Stimulated activated CD8-positive, alpha-beta memory T cell treated with anti-CD3 and anti-CD28 coated beads, Interleukin-15, amount 100 ng/mL, for 24 hours (primary cell): ENCODE measurements at places on chromosomes 3 and 15.

- DNase-seq, result no peak
These were observed 59.8 kb downstream of the PDIA5 start for GRCh38 chr3:123126653-123127052.

- DNase-seq, result no peak
These were observed 17.3 kb upstream of the USP50 start for GRCh38 chr15:50563756-50564155.

- no peak for DNase-seq
These were observed 84.9 kb downstream of the WWTR1 start for GRCh38 chr3:149572796-149573414.

DNA sequence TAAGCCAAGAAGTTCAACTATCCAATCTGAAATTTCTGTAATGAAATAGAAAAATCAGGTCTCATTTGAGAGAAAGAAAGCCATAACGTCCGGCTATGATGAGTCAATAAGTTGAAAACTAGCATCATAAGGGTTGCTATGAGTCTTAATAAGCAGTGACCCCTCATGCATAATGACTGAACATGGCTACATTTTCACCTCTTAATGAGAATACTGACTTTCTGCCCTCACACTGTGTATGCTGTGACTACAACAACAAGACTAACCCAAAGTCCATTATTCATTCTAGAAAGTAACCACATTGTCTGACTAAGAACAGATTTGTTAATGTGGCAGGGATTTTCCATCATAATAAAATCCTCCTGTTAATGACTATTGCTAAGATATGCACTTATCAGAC, 884.0 kb upstream of the CADM2 start:
- no peak for DNase-seq

DNA sequence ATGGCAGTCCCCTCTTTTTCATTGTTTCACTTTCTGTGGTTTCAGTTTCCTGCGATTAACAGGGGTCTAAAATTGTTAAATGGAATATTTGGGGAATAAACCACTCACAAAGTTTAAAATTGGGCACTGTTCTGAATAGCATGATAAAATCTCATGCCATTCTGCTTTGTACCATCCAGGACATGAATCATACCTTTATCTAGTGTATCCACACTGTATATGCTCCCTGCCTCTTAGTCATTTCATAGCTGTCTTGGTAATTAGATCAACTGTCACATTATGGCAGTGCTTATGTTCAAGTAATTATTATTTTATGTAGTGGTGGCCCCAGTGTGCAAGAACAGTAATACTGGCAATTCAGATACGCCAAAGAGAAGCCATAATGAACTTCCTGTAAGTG, 734.5 kb downstream of the ZPLD1 start:
- DNase-seq, result no peak

DNA sequence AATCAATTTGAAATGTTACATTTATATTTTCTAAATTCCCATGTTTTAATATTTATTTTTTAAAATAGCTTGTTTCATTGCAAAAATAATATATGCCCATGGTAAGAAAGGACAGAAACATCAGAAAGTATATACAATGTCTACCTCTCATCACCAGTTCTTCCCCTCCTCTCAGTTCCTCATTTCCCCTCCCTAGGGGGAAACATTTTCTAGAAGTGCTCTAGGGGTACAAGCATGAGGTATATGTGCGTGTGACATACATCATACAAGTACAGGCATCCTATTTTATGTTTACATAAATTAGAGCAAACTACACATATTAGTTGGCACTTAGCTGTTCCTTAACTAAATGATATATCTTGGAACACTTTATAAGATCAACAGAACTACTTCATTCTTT, 189.3 kb upstream of the VEPH1 start:
- DNase-seq, result no peak

GRCh38 chr3:62159056-62159708, 214.2 kb downstream of the FEZF2 start:
- no peak for DNase-seq

DNA sequence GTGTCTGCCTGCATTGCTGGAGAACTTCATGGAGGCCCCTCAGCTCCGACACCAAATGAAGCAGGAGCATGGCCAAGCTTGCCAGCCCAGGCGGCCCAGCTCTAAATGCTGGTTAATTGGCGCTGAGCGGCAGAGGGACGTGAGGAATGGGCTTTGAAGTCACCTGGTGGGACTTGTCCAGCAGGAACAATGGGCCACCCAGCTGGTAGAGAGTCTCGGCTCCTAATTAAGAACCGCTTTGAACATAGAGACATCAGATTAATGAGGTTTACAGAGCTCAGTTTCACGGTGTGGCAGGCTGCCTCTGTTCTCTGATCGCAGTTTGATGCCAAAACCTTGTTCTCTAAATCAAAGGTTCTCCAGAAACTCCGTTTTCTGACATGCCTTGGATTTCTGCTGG, 77.5 kb upstream of the LINGO1 start:
- no peak for DNase-seq

GRCh38 chr3:38354588-38355330, 8.2 kb downstream of the XYLB start:
- DNase-seq, result no peak

DNA sequence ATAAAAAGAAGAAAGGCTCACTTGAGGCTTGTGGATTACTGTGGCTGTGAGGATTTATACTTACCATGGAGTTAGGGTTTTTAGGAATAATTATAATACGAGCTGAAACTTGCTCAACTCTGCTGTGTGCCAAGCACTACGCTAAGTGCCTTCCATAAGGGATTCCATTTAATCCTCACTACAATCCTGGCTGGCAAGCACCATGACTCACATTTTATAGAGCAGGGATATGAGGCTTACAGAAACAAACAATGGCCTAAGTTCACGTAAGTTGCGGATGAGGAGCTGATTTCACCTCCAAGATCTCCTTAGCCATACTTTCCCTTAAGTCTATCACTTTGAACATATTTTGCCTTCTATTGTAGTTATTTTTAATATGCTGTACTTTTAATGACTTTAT, 43.9 kb upstream of the ARL8B start:
- DNase-seq, result no peak

GRCh38 chr15:95174301-95175259, 943.2 kb downstream of the MCTP2 start:
- no peak for DNase-seq

DNA sequence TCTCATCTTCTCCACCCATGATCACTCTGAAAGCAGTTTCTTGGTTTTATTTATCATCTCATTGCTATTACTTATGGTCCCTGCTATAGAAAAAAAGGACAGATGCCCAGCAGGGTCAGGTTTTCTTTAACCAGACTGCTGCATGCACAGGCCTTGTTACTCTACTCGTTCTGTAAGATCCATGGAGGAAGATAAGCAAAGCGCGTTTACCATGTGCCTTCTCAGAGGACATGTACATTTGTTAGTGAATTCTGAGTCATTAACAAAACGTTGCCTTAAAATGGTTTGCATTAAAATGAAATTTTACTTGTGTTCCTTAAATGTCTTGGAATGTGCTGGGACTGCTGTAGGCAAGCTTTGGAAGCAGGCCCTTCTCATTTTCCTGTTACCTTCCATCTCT, 657.3 kb upstream of the KCNMB2 start:
- DNase-seq, result no peak

- DNase-seq, result no peak
These were observed 36.0 kb downstream of the USP13 start for GRCh38 chr3:179688850-179689249.

DNA sequence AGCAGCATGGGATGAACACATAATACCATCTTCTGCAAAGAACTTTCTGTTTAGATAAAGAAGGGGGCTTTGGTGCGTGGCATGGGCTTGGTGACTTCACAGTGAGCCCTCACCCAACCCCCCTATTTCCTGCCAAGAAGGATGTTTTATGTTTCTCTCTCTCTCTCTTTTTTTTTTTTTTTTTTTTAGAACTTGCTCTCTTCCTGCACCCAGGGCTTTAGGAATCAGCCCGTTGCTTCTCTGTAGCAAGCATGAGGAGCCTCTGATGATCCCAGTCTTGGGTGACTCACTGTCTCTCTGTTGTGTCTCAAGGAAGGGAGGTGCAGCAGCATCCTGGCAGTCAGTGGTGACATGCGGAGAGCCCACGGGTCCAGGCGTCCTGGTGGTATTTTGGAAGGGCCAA, 49.1 kb downstream of the CCK start:
- no peak for DNase-seq

- DNase-seq, result no peak
These were observed 38.0 kb downstream of the SRPRB start for GRCh38 chr3:133843634-133844033.

GRCh38 chr3:155778462-155778861, 27.6 kb downstream of the C3orf33 start:
- DNase-seq, result no peak

DNA sequence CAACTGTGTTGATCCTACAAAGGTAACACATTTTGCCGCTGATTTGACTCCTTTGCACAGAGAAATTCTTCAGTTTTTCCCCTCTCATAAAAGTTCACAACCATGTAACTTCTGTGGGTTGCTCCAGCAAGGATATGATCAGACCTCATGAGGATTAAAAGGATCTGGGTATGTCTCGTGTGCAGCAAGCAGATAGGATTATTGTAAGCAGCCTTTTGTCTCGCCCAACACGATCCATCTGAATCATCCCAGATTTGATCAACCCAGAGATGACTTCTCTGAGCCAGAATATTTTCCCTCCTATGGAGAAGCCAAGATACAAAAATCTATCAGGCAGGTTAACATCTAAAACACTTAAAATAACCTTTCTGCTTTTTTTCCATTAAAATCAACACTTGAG, 12.8 kb upstream of the BNIP2 start:
- DNase-seq, result no peak

GRCh38 chr3:165196577-165197480, 645 bp upstream of the SLITRK3 start:
- no peak for DNase-seq

DNA sequence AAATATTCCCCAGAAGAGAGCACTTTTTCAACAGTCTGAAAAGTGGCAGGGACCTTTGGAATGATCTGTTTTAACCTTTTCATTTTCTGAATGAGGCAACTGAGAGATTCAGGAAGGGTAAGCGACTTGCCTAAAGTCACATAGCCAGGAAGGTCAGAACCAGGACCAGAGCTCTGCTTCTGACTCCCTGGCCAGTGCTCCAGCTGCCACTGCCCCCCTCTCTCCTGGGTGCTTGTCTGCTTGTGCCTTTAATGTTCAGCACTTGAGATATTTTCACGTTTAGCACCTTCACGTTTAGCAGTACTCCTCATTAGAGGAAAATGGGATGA, 68.3 kb downstream of the SMAD3 start:
- DNase-seq, result no peak

DNA sequence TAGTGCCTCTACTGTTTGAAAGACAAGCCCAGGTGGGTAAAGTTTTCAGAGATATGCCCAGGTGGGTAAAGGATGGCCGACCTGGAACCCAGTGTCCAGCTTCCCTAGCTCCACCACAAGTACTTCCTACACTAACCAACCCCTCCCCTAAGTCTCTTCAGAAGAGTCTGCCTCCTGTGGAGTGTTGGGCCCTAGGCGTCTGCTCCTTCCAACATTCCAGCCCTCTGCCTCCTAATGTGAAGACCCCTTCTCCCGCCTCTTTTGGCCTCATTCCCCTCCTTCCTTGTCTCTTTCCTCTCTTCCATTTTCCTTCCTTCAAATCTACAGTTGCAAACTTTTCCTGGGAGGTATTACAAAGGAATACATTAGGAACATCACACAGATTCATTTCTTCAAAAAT, 38.6 kb downstream of the CNTN3 start:
- no peak for DNase-seq

- no peak for DNase-seq
These were observed 1209.3 kb downstream of the NSUN3 start for GRCh38 chr3:95272166-95272565.

- DNase-seq, result no peak
These were observed 194.1 kb upstream of the ZBTB20 start for GRCh38 chr3:115341208-115341607.

- DNase-seq, result no peak
These were observed 53.5 kb downstream of the ZBTB38 start for GRCh38 chr3:141421639-141422319.

DNA sequence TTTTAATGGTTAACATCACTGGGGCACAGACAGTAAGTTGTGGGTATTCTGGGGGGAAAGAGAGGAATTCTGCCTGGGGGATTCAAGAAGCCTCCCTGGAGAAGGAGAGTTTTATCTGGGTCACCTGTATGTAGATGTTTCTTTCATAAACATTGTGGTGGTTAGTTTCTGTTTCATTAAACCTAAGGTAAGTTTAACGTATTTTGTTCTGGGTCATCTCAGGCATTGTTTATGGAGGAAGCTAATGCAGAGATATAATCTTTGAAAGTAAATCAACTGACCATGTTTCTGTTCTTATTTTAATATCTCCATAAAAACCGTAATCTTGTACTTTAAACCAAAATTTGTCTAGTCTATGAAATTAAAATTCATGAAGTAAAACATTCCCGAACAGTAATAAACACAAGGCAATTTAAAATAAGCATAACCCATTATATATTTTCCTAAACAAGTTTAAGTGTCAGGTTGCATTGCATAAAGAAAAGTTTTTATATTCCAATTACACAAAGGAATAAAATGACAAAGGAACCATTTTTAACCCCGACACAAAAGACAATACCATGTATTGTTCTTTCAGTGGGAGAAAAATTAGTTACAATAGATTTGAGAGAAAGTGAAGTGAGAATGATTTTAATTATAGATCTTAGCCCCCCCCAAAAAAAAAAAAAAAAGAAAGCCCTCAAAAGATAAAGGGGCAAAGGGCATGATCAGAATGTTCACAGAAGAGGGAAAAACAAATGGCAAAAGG, 274.6 kb upstream of the TBL1XR1 start:
- DNase-seq, result no peak

DNA sequence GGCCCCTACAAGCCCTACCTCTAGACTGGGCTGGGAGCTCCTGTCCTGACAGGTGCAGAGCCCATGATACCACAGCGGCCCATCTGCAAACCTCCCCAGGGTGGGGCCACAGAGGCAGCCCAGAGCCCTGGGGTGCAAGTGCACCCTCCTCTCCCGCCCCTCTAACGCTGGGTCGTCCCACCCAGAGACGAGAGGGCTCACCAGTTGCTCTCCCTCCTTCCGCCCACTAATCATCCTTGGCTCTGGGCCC, 742 bp downstream of the TNK2 start:
- no peak for DNase-seq

- no peak for DNase-seq
These were observed 35.0 kb downstream of the ALCAM start for GRCh38 chr3:105401691-105402149.

DNA sequence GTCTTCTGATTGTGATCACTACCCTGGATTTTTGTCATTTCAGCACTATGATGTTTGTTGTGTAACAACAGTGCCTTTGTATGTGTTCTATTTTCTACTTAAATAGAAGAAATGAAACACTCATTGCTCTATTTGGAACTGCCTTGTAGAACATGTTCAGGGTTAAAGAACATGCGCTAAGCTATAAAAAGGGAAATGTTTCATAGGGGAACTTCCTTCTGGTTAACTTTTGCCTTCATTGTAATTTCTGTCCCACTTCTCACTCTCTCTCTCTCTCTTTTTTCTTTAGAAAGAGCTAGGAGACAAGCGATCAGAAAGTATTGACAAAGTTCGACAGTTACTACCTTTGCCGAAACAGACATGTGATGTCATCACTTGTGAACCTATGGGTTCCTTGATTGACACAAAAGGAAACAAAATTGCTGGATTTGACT, at the start of gene P2RY12:
Gene P2RY12 (minus strand): TSS at position 13 of the 434 bp plus-strand sequence. CDS start 45,908 bp downstream, outside the sequence.
- no peak for DNase-seq

GRCh38 chr15:68337826-68338225, 60.3 kb downstream of the FEM1B start:
- no peak for DNase-seq
